ENCODE measurements at places on chromosomes 12 and 14. TPM values are rescaled to one million over a fixed set of nuclear protein-coding genes. Genes with fewer than 3 reads are reported as not detected.

CCDC196 gene
- total RNA-seq = not detected

CLEC7A gene
- not detected for total RNA-seq

NANOG gene
- total RNA-seq = 229 TPM

CELA1 gene
- not detected for total RNA-seq

RHEBL1 gene
- 7.0 TPM for total RNA-seq

SPTLC2 gene
- 35.1 TPM for total RNA-seq

TMEM52B gene
- total RNA-seq = not detected

RFLNA gene
- 6.4 TPM for total RNA-seq

TUBA1A gene
- total RNA-seq = 283 TPM

DNA sequence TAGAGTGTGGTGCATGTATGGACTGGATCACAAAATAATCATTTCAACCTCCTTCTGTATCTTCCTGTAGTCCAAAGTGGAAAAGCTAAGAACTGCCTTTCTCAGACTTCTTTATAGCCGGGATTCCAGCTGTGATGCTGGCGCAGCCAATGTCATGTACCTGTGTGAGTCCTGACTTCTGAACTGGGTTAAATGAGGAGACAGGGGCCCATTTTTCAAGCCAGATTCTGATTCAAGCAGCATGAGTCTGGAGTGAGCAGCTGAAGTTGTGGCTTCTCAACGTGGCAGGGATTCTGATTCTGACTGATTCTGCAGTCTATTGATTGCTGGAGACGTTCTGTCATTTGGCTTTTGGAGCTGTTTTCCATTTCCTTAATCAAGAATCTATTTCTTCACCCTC lies 111.2 kb downstream of the ST8SIA1 start:
- no peak for DNase-seq

GRCh38 chr12:120199595-120200306 lies 1.2 kb downstream of the RPLP0 start:
- no peak for DNase-seq

DNA sequence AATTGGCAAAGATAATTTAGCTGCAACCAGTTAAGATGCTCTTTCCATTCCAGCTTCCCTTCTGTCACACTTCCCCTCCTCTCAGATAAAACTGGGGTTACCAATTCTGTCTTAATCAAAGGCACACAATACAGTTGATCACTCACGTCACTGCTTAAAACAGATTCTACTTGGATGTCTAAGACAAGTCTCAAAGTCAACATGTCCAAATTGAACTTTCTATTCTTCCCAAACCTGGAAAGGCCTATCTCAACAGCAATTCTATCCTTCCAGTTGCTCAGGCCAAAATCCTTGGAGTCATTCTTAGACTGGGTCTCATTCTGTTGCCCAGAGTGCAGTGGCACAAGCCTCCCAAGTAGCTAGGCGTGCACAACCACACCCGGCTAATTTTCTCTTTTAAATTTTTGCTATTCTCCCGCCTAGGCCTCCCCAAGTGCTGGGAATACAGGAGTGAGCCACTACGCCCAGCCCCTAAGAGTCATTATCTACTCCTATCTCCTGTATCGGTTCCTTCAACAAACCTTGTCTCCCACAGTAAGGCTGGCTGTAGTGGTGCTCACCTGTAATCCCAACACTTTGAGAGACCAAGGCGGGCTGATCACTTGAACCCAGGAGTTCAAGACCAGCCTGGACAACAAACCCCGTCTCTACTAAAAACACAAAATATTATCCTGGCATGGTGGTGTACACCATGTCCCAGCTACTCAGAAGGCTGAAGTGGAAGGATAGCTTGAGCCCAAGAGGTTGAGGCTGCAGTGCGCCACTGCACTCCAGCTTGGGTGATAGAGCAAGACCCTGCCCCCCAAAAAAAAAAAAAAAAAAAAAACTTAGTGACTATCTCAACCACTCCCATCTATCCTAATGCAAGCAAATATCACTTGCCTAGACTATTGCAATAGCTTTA lies 4.7 kb downstream of the RPS29 start:
- DNase-seq = no peak

DNA sequence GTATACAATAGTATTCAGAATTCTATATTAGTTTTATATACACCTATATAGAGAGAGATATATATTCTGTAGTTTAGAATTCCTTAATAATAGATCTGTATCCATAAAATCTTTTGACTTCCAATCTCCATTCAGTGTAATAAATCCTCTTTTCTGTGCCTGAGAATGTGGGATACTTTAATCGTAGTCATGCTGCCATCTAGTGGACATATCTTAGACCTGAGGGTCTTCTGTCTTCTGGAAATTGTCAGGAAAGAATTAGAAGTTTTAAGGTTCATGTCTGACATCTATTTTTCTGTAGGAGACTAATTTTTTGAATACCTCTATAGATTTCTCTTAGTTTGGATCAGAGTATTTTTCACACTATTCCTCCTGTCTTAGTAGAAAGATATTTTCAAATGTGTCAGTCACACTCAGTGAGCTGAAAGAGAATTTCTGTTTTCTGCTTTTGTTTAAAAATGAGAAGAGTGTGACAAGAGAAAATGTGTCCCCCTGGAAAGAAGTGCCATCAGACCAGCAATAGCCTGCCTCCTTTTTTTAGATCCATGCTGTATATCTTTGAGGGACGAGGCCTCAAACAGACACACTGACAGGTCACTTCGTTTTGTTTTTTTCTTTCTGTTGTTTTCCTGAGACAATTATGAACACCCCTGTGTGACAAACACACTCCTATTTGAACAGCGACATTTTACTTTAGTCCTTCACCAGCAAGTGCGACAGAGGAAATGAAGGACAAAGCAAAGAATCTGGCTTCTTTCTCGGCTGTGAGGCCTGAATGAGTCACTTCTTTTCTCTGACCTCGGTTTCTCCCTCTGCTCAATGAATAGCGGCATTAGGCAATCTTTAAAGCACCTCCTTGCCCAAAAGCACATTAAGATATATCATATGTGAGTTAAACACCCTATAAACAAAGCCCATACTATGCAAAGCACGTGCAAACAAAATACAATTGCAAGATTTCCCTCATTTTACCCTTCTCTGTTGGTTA lies 96.3 kb downstream of the GALC start:
- DNase-seq = no peak

DNA sequence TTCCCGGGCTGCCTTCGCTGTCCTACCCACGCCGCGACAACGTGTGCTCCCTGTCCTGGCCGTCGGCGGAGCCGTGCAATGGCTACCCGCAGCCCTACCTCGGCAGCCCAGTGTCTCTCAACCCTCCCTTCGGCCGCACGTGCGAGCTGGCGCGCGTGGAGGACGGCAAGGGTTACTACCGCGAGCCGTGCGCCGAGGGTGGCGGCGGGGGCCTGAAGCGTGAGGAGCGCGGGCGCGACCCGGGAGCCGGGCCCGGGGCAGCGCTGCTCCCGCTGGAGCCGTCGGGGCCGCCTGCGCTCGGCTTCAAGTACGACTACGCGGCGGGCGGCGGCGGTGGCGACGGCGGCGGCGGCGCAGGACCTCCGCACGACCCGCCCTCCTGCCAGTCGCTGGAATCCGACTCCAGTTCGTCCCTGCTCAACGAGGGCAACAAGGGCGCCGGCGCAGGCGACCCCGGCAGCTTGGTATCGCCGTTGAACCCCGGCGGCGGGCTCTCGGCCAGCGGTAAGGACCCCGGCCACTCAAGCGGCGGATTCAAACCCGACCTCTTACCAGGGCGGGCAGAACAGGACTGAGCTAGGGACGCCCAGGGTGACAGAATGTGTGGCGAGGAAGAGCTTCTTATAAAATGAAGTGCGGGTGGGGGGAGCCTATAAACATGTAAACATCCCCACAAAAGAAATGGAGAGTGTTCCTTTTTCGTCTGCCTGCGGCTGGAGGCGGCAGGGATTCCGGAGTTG lies 503 bp downstream of the HOXC12 start:
- no peak for DNase-seq

- no peak for DNase-seq
Measured at GRCh38 chr12:72144553-72144952, 127.6 kb upstream of the TRHDE start.

- DNase-seq = no peak
Measured at GRCh38 chr14:100796946-100797345, 29.0 kb upstream of the MEG3 start.

GRCh38 chr14:65302571-65303189 lies 109.8 kb upstream of the FUT8 start:
- DNase-seq = no peak

DNA sequence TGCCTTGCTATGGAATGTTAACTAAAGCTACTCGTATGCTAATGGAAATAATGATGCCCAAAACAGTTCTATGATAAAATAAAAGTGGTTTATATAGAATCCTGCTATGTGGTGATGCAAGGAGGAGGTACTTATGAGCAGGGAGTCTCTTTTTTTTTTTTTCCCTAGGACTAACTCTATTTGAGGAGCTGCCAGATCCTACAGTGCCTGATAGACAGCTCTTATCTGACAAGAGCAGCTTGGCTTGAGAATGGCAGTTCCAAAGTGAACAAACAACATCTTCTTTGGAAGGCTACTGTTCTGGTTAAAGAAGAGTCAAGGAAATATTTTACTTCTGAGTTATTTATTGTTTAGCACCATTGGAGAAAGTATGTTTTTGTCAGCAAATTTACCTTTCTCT lies 10.2 kb upstream of the ACSM4 start:
- no peak for DNase-seq

GRCh38 chr14:100522616-100523099 lies 64.6 kb downstream of the BEGAIN start:
- no peak for DNase-seq

DNA sequence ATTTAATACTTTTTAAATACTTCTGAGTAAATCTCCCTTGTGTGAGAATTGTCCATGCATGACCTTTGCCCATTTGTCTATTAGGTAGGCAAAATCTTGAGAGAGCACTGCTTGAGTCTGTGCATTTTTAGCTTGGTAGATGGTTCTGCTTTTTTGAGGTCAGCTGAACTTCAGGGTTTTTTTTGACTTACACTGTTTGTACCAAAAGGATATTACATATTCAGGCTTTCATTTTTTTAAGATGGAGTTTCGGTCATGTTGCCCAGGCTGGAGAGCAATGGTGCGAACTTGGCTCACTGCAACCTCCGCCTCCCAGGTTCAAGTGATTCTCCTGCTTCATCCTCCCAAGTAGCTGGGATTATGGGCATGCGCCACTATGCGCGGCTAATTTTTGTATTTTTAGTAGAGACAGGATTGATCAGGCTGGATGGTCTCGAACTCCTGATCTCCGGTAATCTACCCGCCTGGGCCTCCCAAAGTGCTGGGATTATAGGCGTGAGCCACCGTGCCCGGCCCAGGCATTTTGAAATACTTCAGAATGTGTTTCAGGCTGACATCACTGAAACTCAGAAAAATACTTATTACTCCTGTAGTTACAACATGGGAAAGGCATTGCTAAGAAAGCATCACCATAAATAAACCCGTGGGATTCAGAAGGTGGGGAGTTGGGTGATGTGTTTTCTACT lies 11.1 kb downstream of the RASSF3 start:
- DNase-seq = no peak

GRCh38 chr14:51491776-51492175 lies 159.9 kb upstream of the FRMD6 start:
- no peak for DNase-seq

DNA sequence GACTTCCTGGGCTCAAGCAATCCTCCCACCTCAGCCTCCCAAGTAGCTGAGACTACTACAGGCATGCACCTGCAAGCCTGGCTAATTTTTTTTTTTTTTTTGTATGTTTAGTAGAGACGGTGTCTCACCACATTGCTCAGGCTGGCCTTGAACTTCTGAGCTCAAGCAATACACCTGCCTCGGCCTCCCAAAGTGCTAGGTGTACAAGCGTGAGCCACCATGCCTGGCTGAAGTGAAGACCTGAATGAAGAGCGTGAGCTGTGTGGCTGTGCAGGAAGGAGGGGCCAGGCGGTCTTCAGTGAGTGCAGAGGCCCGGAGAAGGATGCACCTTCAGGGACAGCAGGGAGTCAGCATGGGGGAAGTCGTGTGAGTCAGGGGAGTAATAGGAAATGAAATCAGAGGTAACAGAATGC lies 14.9 kb upstream of the NFKBIA start:
- DNase-seq = no peak

GRCh38 chr12:111173836-111174235 lies 195.1 kb downstream of the PHETA1 start:
- DNase-seq = no peak

DNA sequence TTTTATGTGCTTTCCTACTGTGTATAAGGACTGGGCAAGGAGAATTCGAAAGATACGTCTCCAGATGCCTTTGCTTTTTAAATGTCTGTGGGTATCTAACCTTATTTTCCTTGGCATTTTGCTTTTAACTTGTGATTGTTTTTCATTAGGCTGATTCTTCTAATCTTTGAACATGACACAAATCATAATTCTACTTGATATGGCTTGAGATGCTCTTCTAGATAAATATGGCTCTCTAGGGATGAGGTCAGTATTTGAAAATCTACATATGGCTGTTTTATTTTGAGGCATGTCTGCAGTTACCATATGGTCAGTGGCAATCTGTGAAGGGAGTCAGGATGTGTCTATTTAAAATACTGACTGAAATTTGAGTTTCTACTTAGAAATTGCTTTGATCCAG lies 139.2 kb downstream of the SLC2A13 start:
- no peak for DNase-seq

- peak; percentile 15 for DNase-seq
Measured at GRCh38 chr12:89384050-89384758, 31.9 kb upstream of the DUSP6 start.

- DNase-seq = no peak
Measured at GRCh38 chr12:38411426-38411825, 94.9 kb downstream of the ALG10B start.

DNA sequence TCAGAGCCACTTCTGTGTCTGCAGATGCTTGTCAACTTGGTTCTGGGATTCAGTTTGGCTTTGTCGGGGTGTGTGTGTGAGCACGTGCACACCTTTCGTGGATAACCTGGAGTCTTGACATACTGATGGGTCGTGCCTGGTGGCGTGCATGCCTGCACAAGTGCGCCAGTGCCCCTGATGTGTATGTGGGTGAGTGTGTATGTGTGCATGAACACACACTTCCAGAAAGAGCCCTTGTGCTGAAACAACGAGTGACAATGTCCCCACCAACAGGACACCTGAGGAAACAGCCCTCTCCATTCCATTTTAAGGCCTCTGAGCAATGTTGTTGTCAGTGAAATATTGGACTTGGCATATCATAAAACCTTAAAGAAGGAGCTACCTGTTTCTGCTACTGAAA lies 53.9 kb downstream of the SMUG1 start:
- DNase-seq = no peak

- DNase-seq = no peak
Measured at GRCh38 chr14:53953002-53953827, 3.4 kb downstream of the BMP4 start.

DNA sequence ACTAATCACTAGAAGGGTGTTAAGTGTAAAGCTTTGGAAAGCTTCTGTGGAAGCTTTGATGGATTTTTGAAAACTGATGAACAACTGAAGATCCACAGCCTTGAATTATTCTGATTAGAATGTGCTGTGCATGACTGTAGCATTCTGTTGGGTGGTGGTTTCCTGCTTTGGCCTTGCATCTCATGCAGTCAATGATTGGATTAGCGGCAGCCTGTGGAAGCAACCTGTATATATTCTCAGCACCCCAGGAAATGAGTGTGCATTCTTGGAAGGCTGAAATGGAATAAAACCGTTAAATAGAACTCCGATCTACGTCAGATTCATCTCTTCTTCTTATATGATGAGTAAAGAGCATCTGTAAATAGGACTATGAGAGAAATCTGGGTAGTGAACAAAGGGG lies 120.2 kb downstream of the SLC16A7 start:
- DNase-seq = no peak
